ENCODE measurements at places on chromosomes 11 and 22.

- DNase-seq, result no peak
Observed at GRCh38 chr22:38230108-38230825, 28.5 kb downstream of the MAFF start.

DNA sequence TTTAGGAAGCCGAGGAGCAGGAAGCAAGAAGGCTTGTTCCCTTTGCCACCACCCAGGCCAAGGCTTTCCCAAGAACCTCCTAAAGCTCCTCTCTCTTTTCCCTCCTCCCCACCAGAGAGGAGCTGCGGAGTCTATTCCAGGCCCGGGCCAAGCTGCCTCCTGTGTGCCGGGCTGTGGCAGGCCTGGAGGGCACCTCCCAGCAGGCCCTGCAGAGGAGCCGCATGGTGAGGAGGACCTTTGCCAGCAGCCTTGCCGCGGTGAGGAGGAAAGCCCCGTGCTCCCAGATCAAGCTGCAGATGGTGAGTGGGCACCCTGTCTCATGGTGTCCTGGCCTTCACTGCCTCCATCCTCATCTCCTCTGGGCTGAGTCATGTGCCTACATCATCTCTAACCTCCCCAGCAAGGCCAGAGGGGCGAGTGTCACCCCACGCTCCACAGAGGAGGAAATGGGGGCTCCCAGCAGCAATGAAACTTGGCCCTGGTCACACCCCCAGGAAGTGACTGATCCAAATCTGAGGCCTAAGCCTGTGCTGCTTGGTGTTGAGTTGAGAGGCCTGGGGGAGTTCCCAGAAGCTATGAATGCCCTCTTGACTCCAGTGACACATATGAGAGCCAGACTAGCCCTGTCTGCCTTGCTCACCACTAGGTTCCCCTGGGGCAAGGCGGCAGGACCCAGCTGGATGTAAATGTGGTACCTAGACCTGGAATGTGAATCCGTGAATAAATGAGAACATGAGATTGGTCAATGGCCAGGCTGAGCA, 104.2 kb downstream of the MYO18B start:
- no peak for DNase-seq

DNA sequence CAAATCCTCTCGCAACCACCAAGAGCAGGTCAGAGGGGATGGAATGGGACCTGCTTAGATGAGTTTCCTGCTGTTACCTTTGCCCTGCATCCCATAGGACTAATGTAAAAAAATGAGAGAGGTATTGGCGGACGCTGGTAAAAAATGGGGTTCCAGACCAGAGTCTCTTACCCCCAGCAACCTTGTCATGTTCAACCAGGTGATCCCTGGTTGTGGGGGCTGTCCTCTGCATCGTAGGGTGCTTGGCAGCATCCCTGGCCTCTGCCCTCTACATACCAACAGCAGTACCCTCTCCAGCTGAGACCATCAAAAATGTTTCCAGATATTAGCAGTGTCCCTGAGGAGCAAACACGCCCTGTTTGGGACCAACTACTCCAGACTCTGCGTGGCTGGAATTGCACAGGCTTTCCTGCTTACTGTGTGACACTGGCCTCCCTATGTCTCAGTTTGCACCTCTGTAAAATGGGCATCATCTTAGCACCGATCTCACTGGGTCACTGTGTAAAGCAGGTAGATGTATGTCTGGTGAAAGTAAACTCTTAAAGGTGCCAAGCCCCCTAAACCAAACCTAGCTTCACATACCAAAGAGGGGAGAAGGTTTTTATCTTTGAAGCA, 1.5 kb downstream of the APOL6 start:
- DNase-seq, result no peak

- no peak for DNase-seq
Observed at GRCh38 chr22:45212306-45212709, 28.4 kb downstream of the KIAA0930 start.

GRCh38 chr22:35421121-35421520, 21.2 kb downstream of the MCM5 start:
- no peak for DNase-seq

DNA sequence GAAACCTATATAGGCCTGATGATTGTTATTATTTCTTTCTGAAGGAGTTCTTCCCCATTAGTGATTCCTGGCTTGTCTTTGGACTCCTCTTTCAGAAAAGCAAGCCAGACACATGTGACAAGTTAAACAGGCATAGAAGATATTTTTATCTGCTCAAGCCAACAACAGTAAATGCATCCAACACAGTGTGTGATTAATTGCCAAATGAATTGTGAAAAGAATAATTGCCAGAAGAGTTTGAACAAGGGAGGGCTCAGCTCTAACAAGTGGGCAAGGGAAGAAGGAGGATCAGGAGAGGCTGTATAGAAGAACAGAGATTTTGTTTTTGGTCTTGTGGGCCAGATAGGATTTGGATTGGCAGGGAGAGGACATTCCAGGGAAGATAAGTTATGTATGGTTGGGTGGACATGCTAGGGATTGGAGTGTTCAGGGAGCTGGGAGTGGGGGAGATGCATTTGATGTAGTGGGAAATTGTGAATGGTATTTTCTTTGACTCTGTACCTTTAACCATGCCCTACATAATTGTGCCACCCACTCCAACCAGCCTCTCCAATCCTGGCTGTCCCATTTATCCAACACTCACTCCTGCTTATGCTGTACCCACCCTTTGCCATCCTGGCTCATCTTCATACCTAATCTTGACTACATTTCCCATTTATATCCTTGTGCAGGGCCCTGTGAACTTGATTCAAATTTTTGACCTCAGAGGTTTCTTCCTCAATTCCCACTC, 172.8 kb downstream of the RRAS2 start:
- DNase-seq, result no peak

- DNase-seq, result no peak
Observed at GRCh38 chr11:37364246-37364839, 766.3 kb upstream of the RAG2 start.

DNA sequence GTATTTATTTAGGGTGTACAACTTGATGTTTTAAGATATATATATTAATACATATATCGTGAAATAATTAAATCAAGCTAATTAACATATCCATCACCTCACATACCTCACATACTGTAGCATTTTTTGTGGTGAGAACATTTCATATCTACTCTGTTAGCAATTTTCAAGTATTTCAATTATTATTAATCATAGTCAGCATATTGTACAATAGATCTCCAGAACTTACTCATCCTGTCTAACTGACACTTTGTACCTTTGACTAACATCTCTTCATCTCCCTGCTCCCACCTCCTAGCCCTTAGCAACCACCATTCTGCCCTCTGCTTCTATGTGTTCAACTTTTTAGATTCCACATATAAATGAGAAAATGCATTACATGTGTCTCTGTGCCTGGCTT, 108.4 kb downstream of the BARX2 start:
- no peak for DNase-seq

GRCh38 chr11:95699631-95700470, 89.7 kb downstream of the FAM76B start:
- no peak for DNase-seq

- DNase-seq, result no peak
Observed at GRCh38 chr11:10322830-10323792, 18.2 kb downstream of the ADM start.

- no peak for DNase-seq
Observed at GRCh38 chr11:123247496-123247799, 52.4 kb upstream of the CLMP start.

- no peak for DNase-seq
Observed at GRCh38 chr11:108975026-108975425, 310.2 kb downstream of the DDX10 start.

GRCh38 chr11:125224391-125225021, 60.0 kb downstream of the PKNOX2 start:
- DNase-seq, result no peak

DNA sequence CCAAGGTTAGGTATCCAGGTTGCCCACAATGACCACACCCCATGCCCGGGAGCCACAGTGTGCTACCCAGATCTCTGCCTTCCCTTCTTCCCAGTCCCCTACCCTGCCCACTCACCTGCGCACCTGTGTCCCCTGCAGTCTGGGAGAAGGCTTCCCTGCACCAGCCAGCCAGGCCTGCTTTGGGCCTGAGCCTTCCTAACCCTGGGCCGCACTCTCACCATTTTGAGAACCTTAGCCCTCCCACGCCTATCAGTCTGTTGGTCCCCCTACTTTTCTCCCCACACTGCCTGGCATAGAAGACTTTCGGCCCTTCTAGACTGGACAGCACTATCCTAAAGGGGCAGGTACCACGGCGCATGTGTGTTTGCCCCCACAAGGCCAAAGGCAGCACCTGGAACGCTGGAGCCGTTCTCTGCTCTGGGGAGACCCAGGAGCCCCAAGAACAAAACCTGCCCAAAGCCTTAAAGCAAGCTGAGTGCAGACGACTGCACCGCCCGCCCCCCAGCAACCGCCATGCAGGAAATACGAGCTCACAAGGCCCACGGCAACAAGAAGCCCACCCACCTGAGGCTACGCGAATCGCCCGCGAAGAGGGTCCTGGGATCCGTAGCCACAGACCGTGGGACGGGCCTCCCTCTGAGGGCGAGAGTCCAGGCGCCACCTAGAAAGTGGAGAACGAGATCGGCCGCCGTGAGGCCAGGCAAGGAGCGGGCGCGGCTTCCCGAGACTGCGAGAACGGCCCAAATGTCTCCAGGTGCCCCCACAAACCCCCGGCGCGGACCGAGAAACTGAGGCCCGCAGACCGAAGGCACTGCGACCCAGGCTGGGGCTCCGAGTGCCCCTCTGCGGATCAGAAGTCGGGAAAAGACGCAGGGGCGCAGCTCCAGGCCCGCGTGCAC, 546 bp downstream of the GNB1L start:
- DNase-seq, result no peak

GRCh38 chr11:116703421-116703820, 69.4 kb downstream of the BUD13 start:
- no peak for DNase-seq

GRCh38 chr11:57481315-57481714, 21.0 kb downstream of the RTN4RL2 start:
- DNase-seq, result no peak

GRCh38 chr11:114059984-114060391, 477 bp downstream of the ZBTB16 start:
- no peak for DNase-seq

DNA sequence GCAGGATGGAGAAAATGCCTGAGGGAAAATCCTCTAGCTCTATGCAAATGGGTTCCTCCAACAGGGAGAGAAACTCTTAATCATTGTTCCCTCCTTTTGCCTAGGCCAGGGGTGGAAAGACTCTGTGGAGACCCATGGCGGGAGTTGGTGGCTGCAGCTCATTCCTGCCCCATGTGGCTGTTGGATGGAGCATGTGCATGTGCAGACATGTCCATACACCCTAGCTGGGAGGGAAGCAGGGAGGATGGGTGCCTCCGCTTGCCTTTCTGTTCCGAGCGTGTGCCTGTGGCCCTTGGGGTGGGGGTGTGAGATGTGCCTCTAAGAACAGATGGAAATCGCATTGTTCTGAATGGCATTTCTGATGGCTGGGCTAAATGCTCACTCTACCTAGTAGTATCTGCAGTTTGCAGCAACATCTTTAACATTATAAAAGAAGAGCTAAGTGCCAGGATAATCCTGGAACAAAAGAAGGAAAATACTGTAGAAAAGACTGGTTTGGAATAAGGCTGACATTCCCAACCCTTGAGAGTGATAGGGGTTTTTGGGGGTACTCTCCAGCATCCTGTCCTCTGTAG, 31.7 kb downstream of the METTL15 start:
- no peak for DNase-seq

DNA sequence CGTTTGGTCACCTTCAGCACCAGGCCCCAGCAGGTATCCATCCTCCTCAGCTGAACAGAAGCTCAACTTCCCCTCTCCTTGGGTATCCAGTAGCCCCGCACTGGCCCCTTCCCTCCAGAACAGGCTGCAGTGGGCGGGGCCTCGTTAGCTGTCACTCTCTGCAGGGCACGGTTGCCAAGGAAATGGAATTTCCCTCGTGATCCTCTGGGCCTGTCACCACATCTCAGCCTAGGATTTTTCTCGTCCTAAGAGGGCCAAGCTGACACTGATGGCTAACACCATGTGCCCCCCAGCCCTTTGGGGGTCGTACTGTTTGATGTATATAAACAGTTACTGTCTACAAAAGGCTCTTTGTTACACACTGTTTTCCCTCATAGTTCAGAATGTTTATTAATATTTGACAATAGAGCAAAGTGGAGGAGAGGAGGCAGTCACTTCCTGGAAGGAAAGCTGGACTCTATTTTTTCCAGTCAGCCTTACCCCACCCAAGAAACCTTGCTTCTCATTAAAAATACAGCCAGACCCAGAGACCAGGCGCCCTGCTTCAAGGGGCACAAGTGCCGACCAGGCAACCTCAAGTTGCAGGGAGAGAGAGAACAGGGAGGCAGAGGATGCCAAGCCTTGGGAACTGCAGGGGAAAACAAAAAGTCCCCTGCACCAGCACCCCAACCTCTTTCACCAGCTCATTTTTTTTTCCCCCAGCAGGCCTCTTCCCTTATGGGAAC, 44.5 kb downstream of the FEZ1 start:
- no peak for DNase-seq

DNA sequence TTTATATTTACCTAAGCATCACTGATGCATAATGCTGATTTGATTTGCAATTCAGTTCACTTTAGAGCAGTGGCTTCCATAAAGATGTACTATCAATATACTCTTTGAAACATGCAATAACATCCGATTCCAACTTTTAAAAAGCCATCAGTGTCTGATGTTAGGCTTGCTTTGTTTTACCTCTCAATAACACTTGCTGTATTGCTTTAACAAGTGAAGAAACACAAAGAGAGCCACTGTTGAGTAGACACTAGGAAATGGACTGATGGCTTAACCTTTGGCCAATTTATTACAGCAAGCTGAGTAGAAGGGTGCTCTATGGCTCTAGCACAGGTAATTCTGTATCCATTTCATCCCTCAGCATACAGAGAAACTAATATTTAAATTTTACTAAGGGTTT, 122.1 kb downstream of the FCHSD2 start:
- no peak for DNase-seq

GRCh38 chr11:120988603-120989002, 35.3 kb upstream of the TBCEL start:
- no peak for DNase-seq

GRCh38 chr22:26141831-26142230, 27.4 kb upstream of the SEZ6L start:
- no peak for DNase-seq

DNA sequence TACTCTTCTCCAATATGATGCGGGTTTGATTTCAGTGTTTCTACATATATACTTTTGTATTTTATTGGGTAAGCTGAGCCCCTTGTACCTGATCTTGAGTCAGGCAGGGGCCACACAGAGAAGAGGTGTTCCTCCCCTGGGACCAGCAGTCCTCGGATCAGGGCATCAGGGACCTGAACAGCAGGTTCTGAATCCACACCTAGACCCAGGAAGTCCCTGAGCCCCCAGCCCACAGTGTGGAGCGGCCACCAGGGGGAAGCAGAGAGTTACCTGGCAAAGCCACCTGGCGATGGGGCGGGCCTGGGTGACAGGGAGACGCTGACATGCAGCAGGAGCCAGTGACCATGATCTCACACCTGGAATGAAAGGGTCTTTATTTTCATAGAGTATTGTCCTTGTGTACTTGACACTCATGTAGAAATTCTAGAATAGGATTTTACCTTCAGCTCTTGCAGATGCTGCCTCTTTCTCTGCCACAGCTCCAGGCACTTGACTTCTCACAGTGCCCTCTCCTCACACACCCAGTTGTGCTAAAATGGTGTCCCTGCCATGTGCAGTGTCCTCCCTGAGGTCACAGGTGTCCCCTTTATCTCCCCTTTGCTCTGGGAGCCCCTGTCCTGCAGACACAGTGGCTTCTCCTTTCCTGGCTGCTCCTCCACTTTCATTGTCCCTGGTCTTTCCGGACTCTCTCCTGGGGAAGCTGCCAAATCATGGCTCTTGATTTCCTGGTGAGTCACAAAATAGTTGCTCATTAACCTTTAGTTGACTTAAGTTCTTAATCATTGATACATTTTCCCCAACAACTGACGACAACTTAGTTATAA, 48.5 kb downstream of the GGTLC2 start:
- no peak for DNase-seq
